ENCODE measurements at places on chromosomes 5 and 9. TPM values are rescaled to one million over a fixed set of nuclear protein-coding genes. Genes with fewer than 3 reads are reported as not detected.

DNA sequence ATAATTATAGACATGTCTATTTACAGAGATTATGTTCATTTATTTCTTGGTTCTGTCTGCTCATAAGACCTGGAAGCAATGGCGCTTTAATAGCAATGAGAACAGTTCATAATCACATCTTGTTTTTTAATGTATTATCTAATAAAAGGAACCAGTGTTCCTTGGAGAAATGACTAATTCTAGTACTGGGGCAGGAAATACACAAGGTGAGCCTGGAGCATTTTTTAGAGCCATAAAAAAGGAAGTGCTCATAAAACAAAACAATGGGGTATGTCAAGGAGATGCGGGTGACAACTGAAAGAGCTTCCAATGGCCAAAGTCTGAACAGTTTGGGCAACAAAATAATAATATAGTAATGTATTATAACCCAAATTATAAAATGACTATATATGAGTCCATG lies 531.9 kb upstream of the CHD1 start:
- DNase-seq, result no peak

Gene C5orf58
- total RNA-seq, result not detected

DNA sequence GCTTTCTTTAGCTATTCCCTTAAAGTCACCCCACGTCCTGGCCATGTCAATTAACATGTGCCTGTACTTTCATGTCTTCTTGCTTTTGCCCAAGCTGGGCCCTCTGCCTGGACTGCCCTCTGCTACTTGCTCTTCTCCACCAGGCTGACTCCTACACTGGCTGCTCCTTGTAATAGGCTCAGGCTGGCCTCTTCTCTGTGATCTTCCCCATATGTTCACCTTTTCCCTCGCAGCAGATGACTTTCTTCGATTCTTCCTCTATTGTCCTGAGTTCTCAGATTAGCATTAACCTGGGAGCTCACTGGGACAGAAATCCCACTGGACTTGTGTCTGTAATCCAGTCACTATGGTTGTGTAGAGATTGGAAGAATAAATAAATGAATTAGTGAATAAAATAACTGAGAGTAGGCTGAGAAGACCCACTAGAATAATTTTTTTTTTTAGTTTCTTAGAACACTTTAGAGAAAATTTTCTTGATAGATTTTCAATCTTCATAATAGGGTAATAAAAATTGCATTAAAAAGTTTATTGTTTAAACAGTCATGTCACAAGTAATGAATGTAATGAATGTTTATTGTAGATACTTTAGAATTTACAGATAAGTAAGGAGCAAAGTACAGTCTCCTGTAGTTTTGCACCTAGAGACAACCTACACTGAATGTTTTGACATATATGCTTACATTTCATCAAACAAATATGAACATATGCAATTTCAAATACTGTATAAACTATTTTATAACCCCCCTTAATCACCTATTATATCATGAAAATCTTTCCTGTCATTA lies 47.4 kb upstream of the TNFSF15 start:
- no peak for DNase-seq

Gene TSLP
- not detected for total RNA-seq

Gene LIFR
- total RNA-seq, result 32.7 TPM

All from type B pancreatic cell (in vitro differentiated cells).